ENCODE measurements at places on chromosomes 2 and 18.

- DNase-seq: no peak
Measured at GRCh38 chr2:123303731-123304130, 721.4 kb upstream of the CNTNAP5 start.

DNA sequence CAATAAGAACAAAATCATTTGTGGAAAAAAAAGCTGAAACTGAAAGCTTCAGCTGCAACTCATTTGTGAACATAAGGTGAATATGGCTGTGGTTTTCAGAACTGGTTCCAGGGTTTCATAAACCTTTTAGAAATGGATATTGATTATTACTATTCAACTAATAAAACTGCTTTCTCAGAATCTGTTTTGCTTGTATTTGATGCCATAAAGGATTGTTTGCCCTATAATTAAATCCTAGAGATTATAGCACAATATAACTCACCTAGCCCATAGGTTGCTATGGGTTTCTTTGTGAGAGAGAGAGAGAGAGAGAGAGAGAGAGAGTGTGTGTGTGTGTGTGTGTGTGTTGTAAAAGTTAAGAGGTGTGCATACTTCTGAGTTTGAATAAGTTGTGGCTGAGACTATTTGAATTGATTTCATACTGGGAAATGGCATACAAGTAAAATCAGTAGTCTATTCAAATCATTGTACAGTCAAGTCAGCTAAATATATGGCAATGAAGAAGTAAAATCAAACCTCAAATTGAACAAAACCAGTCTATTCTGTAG, 339.2 kb downstream of the ARHGAP15 start:
- DNase-seq: no peak

DNA sequence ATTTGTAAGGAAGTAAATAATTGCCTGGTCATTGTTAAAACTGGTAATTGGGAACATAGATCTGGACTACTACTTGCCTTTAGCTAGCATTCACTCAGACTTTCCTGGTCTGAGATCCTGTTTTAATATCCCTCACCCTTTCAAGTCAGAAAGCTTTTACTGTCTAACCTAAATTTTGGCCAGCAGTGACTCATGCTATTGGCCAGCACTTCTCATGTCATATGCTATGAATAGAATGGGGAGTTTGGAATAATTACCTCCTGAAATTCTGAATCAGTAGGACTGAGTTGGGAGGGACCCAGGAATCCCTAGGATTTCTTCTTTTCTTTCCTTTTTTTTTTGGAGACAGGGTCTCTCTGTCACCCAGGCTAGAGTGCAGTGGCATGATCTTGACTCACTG, 19.3 kb downstream of the STK36 start:
- no peak for DNase-seq

DNA sequence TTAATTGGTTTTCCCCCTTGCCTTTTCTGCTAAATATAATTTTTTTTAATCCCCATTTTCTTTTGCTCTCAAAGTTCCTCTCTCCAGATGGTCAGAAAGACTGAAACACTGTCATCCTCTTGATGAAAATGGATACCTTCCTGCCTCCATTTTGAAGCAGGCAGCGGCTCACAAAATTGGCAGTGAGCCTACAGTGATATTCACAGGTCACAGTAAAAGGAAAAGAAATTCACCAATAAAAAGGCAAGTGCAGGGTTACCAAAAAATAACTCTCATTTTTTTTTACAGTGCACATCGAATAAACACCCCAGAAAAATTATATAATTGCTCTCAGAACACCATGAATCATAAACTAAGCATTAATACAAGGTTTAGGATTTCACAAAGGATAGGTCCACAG, 307.5 kb downstream of the TCF4 start:
- DNase-seq: no peak

GRCh38 chr18:33495278-33495677, 54.8 kb upstream of the CCDC178 start:
- DNase-seq: no peak

GRCh38 chr2:157444641-157445040, 752 bp upstream of the CYTIP start:
- no peak for DNase-seq

- DNase-seq: no peak
Measured at GRCh38 chr2:129771418-129772189, 207.9 kb upstream of the RAB6C start.

DNA sequence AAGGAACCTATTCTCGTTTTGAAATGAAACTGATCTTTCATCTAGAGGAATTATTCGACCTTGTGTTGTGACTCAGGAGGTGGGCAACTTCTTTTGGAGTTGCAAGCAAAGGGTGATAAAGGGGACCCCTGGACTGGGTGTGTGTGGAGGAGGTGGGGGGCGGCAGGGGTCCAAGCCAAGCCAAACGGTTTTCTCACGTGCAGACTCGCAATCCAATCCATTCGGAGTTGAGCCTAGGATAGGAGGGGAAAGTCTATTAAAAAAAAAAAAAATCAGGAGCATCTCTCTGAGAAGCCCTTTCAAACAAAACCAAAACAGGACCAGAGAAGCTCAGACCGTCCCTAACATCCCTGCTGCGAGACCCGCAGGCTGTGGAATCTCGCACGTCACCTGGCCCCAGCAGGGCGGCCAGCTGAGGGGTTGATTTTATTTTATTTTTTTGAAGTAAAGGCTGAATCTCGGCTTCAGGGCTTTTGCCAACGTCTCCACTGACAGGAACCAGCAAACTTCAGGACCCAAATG, 3.7 kb upstream of the ZEB2 start:
- DNase-seq: no peak

DNA sequence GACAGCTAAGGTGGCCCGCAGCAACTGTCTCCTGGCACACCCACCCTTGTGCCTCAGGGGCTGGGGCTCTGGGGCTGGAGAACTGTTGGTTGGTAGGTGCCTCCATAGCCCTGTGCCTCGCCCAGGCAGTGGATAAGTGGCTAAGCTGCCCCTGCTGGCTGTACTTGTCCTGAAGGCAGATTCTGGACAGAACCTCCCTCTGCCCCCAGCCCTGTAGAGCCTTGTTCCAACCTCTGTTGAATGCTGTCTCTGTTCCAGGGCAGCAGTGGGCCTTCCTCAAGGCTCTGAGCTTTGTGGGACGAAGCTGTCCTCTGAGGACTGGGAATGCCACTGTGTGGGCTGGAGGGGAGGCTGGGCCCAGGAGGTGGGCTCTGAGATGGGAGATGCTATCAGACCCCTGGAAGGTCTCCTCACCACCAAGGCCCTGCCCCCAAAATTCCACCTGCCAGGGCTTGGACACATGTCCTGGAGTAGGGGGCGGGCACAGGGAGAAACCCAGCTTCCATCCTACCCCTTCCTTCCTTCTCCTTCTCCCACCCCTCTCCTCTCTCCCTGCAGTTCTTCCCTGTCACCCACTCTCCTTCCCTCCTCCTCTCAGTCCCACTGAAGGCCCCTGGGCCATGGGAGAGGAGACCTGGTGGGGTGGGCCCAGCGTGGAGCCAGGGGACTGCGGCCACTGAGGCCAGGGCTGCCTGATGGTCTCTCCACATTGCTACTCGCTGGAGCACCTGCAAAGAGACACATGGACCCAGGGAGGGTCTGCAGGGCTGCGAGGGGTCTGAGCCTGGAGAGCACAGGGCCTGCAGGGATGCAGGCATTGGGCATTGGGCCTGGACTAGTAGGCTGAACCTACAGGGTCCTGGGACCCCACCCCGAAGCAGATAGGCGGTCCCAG, 1.7 kb upstream of the PDCD1 start:
- no peak for DNase-seq

GRCh38 chr2:157302492-157303099, 23.0 kb downstream of the ERMN start:
- no peak for DNase-seq

GRCh38 chr18:59871711-59872362, 28.0 kb upstream of the PMAIP1 start:
- DNase-seq: no peak

GRCh38 chr2:64939332-64939917, 49.8 kb upstream of the SLC1A4 start:
- DNase-seq: no peak

GRCh38 chr2:106995556-106995955, 109.6 kb upstream of the ST6GAL2 start:
- DNase-seq: no peak

GRCh38 chr2:239983004-239983778, 42.0 kb downstream of the NDUFA10 start:
- DNase-seq: no peak

- no peak for DNase-seq
Measured at GRCh38 chr2:97660044-97660774, 3.6 kb downstream of the ACTR1B start.

DNA sequence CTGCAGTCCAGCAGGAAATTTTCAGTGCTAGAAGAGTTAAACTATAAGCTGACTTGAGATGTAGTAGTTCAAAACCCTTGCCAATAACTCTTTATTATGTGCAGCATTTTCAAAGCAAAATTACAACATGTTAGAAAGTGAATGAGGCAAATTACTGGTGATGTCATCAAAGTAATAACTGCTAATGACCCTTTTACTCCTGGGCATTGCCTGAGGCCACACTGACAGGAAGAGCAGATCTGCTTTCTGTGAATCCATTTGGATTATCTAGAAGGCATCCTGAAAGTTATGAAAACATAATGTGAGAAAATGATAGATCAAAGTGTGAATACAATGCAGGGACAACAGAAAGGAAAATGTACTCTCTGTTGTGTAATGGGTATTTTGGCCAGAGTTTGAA, 139.6 kb upstream of the TRIB2 start:
- no peak for DNase-seq

DNA sequence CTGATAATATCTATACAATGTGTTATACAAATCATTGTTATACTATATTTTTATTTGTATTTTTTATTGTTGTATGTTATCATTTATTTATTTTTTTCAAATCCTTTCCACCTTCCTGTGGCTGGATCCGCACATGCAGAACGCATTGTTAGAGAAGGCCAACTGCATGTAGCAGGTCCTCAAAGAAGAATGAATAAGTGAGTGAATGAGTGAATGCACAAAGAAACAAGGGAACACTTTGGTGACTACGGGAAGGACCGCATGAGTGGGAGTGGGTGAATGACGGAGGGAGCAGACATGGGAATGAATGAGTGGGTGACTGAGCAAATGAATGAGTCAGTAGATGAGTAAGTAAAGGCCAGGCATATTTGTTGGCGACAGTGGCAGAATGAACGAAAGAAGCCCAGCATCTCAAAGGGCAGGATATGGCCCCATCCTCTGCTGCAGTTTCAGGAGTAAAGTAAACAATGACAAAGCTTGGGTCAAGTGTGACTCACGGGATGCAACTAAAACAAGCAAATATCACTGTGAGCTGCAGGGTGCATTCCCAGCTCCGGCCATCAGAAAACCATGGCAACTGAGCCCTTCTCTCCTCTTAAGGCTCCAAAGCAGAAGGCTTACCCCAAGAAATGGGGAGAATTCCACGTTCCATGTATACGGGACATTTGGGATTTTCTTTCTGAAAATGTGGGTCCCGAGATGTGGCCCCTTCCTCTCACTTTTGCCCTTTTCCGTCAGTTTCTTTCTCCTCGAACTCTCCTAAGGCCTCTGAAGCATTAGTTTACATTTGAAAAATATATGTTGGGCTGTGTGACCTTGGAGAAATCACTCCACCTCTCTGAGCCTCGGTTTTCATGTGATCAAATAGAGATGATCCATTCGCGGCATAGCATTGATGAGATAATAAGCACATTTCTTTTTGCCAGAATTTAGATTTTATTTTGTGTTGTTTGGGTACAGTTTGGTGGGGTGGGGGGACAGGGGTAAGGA, 24.5 kb downstream of the KCNF1 start:
- DNase-seq: no peak

DNA sequence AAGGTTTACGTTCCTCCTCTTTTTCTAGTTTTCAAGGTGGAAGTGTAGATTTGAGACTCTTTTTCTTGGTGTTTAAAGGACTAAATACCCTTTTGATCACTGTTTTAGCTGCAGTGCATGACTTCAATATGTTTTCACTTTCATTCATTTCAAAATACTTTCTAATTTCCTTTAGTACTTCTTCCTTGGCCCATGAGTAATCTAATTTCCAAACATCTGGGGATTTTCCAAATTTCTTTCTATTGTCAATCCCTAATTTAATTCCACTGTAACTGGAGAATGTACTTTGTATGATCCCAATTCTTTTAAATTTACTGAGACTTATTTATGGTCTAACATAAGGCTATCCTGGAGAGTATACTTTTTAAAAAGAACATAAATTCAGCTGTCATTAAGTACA, 3.8 kb upstream of the RHBDD1 start:
- DNase-seq: no peak

DNA sequence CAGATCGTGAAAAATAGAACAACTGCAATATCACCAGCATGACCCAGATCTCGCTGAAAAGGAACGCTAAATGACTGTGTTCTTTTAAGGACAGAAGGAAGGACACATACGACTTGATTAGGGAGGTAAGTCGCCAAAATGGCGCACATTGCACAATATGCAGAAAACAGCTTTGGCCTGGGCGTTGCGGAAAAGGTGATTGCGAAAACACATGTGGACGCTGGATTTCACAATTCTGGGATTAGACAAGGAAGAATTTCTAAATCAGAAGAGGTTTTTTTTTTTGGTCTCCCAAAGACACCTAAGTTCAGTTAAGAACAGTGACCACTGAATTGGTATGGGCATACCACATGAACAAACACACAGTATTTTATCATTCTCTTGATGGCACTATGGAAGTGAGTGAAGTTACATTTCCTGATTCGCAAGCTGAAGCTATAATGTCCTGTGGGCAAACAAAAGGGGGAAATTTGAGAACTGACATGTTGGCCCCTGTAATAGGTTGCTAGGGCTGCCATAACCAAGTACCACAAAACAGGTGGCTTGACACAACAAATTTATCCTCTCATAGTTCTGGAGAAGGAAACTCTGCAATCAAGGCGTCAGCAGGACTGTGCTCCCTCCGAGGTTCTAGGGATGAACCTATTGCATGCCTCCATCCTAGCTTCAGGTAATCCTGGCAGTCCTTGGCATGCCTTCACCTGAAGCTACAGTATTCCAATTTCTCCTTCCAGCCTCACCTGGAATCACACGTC, 25.8 kb upstream of the ERICH2 start:
- DNase-seq: no peak

- no peak for DNase-seq
Measured at GRCh38 chr2:239621611-239622010, 220.8 kb upstream of the HDAC4 start.

DNA sequence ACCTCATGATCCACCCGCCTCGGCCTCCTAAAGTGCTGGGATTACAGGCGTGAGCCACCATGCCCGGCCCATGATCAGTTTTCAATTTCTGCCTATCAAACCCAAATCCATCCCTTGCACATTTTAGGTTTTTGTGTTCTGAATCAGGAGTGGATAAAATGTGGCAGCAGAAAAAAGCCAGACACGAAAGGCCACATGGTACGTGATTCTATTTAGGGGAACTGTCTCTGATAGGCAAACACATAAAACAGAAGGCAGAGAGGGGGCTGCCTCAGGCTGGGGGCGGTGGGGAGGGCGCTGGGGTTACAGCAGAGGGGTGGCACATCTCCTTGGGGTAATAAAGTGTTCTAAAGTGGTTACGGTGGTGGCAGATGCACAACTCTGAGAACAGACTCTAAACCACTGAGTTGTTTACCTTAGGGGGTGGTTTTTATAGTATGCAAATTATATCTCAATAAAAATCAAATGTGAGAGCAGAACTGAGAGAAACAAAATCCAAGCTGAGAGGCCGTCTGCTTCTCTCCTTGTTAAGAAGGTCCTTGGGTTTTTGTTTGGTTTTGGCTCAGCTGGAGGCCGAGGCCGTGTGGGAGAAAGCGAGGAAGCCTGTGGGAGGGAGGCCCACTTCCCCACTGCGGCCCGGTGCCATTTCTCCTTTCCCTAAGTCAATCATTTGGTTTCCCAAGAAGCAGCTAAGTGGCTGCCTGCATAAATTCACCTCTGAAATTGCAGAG, 78.0 kb downstream of the SOWAHC start:
- DNase-seq: no peak

Data from stimulated activated CD4-positive, alpha-beta T cell treated with anti-CD3 and anti-CD28 coated beads, Interleukin-1b, Interleukin-23, amount 100 ng/mL, for 1 hour (primary cell).